NCI-H460 (cell line): ENCODE measurements at places on chromosomes 2 and 18. TPM values are rescaled to one million over a fixed set of nuclear protein-coding genes. Genes with fewer than 3 reads are reported as not detected.
A peak's percentile ranks its signal among the peaks of the same experiment; 100 is the strongest.

DNA sequence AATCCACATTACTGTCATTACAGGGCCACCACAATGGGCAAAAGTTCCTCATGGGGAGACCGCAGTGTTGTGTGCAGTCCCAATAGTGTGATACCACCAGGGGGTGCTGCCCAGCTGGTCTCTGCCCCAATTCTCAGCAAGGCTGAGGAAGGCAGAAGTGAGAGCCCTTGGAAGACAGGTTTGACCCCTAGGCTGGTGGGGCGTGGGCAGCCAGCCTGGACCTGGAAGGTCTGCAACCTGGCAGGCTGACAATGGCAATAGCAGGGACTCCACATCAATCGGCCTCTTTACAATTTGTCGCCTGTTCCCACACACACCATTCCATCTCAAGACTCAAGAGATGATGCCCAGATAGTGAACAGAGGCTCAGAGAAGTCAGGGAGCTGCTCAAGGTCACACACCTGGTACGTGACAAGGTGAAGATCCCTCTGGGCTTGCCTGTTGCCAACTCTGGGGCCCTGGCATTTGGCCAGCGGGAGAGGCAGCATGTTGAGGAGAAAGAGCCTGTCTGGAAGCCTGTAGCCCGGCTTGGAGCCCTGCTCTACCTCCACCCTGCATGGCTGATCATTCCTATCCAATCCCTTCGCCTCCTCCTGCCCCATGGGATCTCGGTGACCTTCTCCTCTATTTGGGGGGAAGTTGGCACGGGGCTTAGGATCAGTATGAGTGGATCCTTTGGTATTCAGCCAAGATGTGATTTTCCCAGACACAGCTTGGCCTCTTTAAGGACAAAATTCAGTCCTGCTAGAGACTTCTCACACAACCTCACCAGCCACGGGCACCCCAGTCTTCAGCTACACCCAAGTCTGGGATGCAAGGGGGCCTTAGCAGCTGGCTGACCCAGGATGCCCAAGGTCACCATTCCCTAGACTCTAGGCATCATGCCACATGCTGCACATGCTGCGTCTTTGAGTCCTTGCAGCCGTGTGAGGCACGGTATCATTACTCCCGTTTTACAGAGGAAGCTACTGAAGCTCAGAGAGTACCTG is 2.9 kb upstream of the ATOH8 start:
- peak; percentile 35 for DNase-seq

GRCh38 chr2:4674007-4674406 is 970.6 kb downstream of the DCDC2C start:
- DNase-seq = no peak

GRCh38 chr2:70897203-70897976 is 38.3 kb upstream of the ATP6V1B1 start:
- no peak for DNase-seq

The UGT1A5 gene
- total RNA-seq = not detected in 2 replicates

DNA sequence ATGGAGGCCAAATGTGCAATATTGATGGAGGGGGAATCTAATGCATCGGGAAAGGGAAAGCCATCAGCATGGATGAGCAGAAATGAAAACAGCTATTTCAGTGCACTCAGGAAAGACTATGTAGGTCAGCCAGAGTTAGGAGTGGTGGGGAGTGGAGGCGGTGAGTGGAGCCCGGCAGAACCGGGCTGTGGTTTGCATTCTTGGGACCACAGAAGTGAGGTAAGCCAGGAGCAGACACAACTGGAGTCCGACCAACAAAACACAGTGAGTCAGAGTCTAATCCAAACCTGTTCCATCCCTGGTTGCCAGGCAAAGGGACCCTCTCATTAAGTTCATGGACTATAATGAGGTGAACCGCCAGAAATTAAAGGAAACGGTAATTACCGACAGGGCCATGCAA is 61.1 kb upstream of the RAB12 start:
- DNase-seq = no peak
